ENCODE measurements at places on chromosomes 4 and X.

- no peak for DNase-seq
Observed at GRCh38 chr4:169258141-169258540, 12.6 kb downstream of the SH3RF1 start.

- DNase-seq = no peak
Observed at GRCh38 chrX:142095651-142096245, 109.3 kb downstream of the MAGEC2 start.

GRCh38 chr4:42067264-42067663 is 76.9 kb downstream of the SLC30A9 start:
- DNase-seq = no peak

DNA sequence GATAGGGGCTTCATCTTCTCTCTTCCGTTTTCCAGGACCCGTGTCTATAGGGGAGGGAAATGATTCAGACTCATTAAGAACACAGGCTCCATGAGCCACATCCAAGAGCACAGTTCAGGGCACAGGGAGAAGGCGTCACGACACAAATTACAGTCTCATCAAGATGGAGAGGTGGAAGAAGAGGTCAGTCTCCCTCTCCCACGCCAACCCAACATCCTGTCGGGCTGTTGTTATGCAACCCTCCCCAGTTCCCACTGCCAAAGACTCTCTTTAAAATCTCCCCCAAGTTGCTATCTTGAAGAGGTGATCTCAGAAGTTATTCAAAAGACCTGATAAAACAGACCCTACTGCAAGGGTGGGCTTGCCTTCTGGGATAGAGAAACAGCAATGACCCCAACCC is 12.6 kb downstream of the ZMYM3 start:
- no peak for DNase-seq

- no peak for DNase-seq
Observed at GRCh38 chr4:92299152-92299551, 4.6 kb upstream of the GRID2 start.

DNA sequence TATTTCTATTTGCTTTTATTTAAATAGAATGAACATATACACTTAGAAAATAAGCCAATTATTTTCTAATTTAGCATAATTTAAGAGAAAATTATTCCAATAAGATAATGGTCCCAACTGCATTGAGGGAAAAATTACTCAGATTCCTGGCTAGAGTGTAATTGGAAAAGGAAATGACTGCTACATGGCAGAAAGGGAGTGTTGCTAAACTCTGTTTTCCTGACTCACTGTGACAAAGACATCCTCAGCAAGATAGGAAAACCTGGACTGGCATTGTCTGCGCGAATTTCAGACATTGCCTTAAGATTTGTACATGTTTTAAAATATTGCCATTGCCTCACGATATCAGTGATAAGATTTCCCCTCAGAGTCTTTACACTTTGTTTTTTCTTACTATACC is 8.2 kb downstream of the TNIP3 start:
- DNase-seq = no peak

GRCh38 chrX:9738151-9738550 is 27.5 kb downstream of the GPR143 start:
- DNase-seq = no peak

GRCh38 chr4:115366390-115366789 is 253.0 kb upstream of the NDST4 start:
- DNase-seq = no peak

DNA sequence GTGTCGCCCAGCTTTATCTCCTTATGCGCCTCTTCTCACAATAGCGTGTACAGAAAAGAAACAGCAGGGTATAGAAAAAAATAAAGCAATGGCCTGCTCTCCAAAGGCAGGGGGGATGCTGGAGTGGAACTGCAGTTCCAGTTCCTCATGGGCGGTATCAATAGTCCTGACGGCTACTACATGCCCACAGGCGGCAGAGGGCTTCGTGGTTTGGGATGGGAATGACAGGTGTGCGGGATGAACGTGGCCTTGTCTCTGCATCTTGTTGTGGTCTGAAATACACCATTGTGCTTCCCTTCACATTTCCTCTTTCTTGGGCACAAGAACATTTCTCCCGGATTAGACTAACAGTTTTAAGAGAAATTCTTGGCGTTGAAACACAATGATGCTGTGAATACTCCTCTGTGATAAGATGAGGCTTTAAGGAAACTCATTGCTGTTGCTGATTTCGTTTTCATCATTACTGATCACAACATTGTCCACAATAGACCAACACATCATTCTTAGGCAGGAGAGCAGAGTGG is 124.1 kb upstream of the IGFBP7 start:
- DNase-seq = no peak

- no peak for DNase-seq
Observed at GRCh38 chrX:130109429-130110378, 593 bp downstream of the ELF4 start.

DNA sequence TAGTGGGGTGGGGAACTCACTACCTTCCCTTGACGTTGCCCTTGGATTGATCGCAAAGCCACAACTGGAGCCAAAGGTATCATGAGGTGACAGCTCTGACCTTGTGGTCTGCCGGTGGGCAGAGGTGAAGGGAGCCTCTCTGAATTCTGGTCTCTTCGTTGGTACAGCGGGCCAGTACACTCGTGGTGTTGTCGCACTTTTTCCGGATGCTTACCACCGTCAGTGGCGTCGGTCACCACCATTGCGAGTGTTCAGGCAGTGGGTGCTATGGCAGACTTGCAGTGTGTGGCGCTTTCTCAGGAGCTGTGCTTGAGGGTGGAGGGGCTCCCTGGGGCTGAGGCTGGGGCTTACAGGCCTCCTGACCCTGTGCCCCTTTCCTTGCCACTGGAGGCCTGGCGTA is 5.2 kb upstream of the GRPEL1 start:
- DNase-seq = no peak

GRCh38 chr4:156186111-156186510 is 232.4 kb upstream of the CTSO start:
- no peak for DNase-seq

- no peak for DNase-seq
Observed at GRCh38 chrX:136476501-136476900, 11.2 kb upstream of the BRS3 start.

DNA sequence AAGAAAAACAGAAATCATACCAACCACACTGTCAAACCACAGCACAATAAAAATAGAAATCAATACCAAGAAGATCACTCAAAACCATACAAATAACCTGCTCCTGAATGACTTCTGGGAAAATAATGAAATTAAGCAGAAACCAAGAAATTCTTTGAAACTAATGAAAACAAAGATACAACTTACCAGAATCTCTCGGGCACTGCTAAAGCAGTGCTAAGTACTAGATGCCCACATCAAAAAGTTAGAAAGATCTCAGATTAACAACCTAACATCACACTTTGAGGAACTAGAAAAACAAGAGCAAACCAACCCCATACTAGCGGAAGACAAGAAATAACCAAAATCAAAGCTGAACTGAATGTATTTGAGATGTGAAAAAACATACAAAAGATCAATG is 33.2 kb downstream of the AWAT2 start:
- no peak for DNase-seq

DNA sequence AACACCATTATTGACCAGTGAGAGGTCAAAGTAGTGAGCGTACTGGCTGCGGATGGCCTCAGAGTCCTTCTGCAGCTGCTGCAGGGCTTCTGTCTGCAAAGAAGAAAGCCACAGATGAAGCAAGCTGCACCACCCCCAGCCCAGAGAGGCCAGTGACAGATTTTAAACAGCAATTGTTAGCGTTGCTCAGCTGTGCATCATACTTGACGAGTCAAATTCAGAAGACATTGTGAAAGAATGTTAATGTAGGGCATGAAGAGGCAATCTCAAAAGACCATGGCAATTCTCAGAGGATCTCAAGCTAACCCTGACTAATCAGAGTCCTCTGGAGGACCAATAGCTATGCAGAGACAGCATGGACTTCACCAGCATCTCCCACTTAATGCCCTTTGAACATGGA is 16.6 kb downstream of the DKC1 start:
- no peak for DNase-seq

DNA sequence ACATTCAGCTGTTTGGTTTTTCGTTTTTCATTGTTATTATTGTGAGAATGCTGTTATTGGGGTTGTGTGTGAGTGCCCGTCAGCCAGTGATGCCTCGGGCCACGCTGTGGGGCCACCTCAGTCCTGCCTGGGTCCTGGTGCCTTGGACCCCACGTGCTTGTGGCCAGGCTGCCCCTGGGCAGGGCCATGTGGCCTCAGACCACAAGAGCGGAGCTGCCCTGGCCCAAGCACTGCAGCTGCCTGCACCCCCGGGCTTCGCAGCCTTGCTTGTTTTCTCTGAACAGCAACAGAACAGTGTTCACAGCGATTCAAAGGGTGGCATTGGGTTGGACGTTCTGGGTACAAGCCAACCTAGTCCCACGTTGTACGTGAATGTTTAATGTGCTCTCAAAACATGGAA is 56.9 kb downstream of the CPLX1 start:
- no peak for DNase-seq

DNA sequence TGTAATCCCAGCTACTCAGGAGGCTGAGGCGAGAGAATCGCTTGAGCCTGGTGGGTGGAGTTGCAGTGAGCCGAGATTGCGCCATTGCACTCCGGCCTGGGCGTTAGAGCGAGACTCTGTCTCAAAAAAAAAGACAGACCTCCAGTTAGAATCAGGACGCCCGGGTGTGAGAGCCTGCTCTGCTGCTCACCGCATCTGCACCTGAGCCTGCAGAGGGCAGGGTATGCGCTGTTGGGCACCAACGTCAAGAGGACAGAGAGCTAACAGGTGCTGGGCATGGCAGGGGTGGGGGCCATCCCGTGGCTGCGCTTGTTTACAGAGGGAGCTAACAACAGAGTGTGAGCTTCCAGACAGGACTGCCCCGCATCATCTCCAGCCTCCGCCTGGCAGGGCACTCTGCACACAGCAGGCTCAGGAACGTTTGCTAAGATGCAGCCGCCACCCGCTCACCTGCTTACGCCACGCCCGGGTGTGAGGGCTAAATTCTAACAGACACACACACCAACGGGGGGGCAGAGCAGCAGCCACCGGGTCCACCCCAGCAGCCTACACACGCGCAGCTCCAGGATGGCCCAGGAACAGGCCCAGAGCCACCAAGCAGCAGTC is 50.0 kb upstream of the CPLX1 start:
- no peak for DNase-seq

DNA sequence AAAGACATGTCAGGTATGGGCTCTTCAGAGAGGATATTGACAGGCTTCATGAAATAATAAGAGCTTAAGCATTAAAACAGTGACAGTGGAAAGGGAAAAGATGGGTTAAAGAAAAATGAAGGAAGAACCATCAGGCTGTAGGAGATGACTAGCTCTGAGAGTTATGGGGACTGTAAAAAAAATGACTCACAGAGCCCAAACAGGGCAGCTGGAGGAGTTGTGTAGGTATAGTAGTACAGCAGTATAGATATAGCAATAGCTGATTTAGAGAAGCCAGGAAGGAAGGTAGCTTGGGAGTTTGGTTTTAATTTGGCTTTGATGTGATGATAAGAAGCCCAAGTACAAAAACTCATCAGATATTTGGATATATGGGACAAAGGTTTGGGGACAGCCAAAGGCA is 66.6 kb downstream of the FREM3 start:
- no peak for DNase-seq

- DNase-seq = peak; percentile 68
Observed at GRCh38 chr4:88697588-88698329, at the start of gene NAP1L5. Gene NAP1L5 (minus strand): TSS chr4:88697829. CDS start chr4:88697754, 75 bp downstream.

DNA sequence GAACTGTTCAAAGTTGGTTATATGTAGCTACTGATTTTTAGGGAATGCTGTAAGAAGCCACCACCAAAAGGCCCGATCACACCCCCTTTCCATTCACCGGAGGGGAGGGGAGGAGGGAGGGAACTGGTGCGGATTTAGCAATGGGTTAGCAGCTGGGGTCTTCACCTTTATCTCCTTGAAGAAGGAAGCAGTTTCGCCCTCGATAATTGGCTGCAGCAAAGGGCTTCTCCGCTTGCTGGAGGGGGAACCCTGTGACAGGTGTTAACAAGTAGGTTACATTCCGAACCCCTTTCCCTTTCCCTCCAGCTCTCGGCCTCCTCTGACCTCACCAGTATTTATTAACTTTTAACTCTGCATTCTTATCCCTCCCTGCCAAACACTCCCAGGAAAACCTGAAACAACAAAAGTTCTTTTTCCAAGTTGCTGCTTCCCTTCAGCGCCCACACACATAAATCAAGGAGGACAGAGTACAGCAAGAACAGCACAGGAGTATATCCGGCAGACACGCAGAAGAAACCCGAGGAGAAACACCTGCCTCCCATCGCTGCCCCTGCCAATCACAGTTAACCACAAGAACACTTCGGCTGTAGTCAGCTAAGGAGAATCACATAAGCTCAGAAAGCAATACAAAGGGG is 39.8 kb upstream of the NAP1L5 start:
- DNase-seq = no peak

DNA sequence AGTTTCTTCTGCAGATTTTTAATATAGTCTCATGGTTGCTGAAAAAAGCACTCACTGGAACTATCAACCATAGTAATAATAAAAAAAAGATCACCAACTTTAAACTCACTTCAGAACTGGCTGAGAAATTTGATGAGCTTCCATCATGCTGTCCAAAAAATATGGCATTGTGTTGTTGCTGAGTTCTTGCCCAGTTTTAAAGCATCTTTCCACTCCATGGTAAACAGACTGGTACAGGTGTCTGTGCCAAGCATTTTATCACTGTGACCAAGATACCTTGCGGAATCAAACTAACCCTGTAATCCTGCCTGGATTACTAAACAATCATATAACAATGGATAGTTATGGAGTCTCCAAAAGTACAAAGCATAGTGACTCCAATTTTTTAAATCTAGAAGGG is 360.3 kb upstream of the NOCT start:
- DNase-seq = no peak

- DNase-seq = no peak
Observed at GRCh38 chr4:7156328-7156727, 36.0 kb upstream of the SORCS2 start.

GRCh38 chr4:86543560-86544309 is 50.4 kb upstream of the PTPN13 start:
- DNase-seq = no peak

DNA sequence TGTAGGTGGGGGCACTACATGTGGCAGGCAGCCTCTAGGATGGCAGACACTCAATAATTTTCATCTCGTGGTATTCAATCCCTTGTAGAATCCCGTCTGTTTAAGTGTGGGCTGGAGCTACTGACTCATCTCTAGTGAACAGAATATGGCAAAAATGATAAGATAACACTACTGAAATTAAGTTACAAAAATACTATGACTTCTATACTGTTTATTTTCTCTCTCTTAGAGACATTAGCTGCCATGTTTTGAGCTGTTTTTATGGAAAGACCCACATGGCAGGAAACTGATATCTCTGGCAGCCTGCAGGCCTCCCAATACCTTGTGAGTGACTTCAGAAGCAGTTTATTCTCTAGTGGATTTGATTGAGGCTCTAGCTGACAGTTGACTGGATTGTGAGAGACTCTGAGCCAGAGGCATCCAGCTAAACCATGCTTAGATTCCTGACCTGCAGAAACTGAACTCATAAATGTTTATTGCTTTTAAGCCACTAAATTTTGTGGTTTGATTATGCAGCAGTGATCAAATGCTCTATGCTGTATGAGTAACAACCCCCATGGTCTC is 298.8 kb upstream of the CTSO start:
- no peak for DNase-seq

DNA sequence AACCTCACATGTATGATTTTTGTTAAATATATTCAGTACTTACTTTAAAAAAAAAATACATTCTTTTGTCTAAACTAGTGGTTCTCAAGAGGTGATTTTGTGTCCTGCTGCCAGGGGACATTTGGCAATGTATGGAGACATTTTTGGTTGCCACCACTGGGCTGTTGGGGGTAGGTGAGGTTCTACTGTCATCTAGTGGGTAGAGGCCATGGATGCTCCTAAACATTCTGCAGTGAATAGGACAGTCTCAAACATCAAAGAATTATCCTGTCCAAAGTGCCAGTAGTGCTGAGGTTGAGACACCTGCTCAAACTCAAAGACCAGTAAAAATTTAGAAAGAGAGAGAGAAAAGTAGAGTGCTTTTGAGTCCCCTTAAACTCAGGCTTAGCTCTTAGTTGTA is 32.9 kb upstream of the PGM2 start:
- no peak for DNase-seq
